ENCODE measurements at places on chromosomes 1 and 21.

DNA sequence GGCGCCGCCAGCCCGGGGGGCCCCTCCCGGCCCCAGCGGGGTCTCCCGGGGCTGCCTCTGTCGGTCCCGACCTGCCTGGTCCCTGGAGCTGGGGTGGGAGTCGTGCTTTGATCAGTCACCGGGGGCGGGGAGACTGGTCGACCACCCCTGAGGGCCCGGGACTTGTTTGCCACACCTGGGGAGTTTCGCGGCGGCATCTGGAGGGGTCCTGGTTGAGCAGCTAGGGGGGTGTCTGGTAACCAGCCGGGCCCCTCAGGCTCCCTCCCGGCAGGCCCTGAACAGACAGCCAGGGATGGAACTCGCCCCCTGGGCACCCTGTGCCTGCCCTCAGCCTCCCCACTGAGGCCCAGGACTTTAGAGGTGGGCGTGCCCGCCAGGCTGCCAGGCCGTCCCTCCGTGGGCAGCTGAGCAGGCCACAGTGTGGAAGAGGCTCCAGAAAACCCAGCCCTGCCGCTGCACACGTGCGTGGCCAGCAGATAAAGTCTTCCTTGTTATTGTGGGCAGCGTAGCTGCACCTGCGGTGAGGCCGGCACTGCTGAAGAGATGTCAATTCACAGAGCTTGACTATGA is 13.3 kb upstream of the SAMD11 start:
- DNase-seq = no peak

- no peak for DNase-seq
Measured at GRCh38 chr1:52679048-52679447, 19.1 kb downstream of the COA7 start.

- no peak for DNase-seq
Measured at GRCh38 chr1:95006681-95007080, 66.1 kb downstream of the ALG14 start.

GRCh38 chr1:205315008-205315618 is 6.4 kb downstream of the NUAK2 start:
- no peak for DNase-seq

GRCh38 chr21:24941316-24942185 is 665.7 kb downstream of the MRPL39 start:
- no peak for DNase-seq

DNA sequence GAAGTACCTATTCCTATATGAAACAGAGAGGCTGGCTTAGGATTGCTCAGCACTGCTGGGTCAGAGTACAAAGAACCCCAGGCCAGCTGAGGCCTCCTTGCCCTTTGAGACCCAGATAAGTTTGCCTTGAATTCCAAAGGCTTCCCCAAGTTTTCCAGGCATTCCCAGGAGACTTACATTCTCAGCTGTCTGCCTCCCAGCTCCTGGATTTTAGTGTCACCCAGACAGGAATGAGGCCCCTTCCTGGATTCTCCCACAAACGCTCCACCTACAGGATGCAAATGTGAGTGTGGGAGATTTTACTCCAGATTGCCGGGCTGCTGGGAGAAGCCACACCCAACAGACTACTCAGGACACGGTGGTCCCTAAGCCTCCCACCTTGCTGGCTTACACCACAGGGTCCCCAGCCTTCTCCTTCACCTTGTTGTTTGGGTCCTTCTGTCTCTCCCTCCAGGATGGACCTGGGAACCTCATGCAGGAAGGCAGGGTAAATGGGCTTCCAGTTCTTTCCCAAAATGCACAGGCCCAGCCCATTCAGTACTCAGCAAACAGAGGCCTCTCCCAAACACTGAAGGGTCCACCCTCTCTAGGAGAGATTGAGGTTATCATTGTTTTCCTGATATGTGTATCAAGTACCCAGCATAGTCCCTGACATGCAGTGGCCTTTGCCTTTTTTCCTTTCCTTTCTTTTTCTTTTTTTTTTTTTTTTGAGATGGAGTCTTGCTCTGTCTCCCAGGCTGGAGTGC is 10.6 kb downstream of the RHBG start:
- no peak for DNase-seq

GRCh38 chr1:247905910-247906503 is 10.6 kb downstream of the OR2W3 start:
- no peak for DNase-seq

- DNase-seq = no peak
Measured at GRCh38 chr1:10751561-10752085, 44.8 kb downstream of the CASZ1 start.

DNA sequence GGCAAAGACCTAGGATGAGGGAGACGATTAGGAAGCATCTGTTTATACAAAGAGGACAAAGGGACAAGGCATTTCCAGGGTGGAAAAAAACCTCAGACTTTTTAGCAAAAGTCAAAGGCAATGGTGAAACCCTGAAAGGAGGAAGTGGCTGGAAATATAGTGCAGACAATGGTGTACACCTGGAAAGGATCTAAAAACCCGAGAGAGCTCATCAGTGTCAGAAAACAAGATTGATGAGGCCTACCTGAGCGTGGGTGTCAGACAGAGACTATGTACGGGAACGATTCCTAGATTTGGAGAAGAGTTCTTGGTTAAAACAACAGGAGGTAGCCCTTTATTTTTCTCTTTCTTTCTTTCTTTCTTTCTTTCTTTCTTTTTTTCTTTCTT is 68.8 kb upstream of the HUNK start:
- no peak for DNase-seq

- no peak for DNase-seq
Measured at GRCh38 chr1:9909234-9910046, 629 bp downstream of the CTNNBIP1 start.

DNA sequence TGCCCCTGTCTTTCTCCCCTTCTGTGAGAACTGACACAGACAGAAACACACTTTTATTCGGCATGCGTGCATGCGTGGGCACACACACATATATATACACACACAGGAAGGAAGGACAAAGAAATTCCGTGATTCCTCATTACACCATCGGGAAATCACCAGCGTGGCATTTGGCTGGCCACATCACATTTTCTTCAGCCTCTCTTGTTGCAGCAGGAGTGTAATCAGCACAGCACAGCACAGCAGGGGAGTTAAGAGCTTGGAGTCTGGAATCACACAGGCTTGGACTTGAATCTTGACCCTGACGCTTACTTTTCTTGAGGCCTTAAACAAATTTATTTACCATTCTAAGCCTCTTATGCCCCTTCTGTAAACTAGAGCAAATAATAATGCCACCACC is 45.3 kb upstream of the EPHA8 start:
- no peak for DNase-seq

DNA sequence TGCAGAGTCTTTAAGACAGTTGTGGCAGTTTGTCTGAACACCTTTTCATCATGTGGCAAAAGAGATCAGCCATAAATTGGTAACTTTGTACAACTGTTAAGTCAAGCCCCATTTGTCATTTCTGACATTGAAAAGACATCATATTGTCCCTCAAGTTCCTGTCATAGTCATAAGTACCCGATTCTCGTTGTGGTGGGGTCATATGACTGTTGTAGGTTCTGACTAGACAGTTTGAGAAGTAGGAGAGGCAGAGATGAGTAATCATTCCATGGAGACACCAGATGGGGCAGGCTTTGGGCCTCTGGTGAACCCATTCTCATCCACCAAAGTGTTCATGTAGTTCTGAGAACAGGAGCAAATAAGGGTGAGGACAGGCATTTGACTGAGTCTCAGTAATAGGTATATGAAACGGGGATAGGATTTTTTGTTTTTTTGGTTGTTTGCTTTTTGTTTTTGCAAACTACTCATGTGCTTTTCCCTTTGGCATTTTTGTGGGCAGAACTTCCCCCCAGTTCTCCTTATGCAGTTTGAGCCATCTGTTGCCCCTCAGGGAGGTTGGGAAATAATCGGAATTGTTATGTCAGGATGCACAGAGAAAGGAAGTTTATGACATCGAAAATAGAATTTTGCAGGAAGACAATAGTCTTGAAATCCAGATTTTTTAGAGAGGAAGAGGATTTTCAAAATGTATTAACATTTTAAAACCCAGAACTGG is 86.9 kb upstream of the KCNE2 start:
- DNase-seq = no peak

DNA sequence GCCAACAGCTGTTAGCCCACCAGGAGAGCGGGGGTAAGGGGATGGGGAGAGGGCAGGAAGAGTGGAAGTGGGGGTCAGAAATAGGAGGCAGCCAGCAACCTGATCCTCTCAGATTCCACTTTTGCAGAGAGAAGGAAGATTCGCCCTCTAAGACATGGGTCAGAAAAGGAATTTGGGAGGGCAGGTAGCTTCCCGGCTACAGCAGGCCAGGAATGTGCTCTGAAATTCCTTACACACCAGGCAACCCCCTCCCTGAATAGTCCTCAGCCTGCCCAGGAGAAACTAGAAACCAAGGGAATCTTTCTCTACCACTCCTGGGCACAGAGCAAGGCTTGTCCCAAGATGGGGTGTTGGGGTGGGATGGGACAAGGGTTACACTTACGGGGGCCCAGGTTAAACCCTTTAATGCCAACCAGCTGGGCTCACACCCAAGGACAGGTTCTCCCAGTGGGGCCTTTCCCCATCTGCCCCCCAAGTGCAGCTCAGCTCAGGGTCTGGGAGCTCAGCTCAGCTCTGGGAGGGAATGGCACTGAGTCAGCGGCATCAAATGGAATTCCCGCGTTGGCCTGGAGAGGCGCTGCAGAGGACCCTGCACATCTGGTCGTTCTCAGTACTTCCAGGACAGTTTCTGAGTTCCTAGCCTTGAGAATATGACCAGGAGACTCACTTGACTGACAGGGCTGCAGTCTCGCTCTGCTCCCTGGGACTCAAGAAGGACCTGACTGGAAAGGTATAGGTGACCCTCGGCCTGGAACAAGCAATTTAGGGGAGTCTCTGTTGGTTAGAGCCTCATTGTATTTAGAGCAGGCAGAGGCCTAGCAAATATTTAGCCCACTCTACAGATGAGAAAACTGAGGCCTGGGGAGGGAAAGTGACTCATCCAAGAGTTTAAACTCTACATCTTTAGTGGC is 761 bp downstream of the TNNT2 start:
- DNase-seq = no peak

DNA sequence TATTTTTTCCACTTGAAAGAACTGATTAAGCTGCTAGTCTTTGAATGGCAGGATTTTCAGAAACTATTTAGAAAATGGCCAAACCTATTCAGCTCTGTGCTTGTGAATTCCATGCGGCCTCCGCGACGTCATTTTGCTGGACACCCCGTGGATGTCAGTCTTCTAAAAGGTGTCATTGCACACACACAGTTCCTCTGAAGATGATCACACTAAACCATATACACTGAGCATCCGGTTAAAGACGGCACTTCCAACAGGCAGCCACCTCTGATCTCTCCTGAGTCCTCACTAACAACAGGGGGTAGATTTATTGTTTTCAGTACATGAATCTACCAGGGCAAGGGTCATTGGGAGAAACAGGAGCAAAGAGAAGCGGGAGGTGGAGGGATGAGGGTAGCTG is 9.1 kb downstream of the CFAP74 start:
- no peak for DNase-seq

DNA sequence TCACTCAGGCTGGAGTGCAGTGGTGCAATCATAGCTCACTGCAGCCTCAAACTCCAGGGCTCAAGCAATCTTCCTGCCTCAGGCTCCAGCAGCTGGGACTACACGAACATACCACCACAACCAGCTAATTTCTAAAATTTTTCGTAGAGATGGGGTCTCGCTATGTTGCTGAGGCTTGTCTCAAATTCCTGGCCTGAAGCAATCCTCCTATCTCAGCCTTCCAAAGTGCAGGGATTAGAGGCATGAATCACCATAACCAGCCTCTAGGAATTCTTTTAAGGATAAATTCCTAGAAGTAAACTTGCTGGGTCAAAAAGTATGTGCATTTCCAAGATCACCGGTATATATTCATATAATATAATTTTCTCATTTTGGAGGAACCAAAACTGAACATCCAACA is 17.6 kb upstream of the HUNK start:
- no peak for DNase-seq

GRCh38 chr21:36646645-36647044 is 52.3 kb upstream of the SIM2 start:
- DNase-seq = no peak

DNA sequence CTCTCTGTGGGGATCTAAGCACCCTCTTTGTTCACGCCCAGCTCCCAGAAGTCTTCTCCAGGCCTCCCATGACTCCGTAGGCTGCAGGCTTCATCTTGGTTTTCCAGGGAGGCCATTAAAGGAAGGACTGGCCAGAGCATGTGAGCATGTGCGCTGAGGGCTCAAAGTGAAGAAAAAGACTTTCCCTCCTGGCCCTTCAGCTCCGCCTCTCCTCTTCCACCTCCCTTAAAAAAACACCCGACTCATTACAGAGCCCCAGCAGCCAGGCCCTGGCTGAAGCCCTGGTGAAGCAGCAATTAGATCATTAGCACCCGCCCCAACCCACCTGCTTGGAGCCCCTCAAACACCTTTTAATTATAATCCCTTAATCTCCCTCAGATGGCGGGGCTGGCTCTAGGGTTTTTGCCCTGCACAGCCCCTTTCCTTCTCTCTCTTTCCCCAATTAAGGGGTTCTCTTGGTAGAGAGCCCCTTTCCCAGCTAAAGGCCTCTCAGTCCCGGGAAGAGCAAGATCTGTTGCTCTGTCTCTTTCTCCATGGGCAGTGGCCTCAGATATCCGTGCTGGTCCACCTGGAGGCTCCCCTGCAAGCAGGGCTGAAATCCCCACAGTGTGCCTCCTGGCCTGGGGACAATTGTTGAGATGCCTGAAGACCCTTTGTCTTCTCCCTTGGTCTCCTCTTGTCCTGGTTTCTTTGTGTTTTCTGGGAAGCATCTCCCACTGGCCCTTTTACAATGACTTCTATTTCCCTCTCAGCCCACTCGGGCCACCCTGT is 30.5 kb downstream of the RHBG start:
- no peak for DNase-seq

GRCh38 chr21:37974081-37974480 is 57.8 kb upstream of the KCNJ6 start:
- DNase-seq = no peak

DNA sequence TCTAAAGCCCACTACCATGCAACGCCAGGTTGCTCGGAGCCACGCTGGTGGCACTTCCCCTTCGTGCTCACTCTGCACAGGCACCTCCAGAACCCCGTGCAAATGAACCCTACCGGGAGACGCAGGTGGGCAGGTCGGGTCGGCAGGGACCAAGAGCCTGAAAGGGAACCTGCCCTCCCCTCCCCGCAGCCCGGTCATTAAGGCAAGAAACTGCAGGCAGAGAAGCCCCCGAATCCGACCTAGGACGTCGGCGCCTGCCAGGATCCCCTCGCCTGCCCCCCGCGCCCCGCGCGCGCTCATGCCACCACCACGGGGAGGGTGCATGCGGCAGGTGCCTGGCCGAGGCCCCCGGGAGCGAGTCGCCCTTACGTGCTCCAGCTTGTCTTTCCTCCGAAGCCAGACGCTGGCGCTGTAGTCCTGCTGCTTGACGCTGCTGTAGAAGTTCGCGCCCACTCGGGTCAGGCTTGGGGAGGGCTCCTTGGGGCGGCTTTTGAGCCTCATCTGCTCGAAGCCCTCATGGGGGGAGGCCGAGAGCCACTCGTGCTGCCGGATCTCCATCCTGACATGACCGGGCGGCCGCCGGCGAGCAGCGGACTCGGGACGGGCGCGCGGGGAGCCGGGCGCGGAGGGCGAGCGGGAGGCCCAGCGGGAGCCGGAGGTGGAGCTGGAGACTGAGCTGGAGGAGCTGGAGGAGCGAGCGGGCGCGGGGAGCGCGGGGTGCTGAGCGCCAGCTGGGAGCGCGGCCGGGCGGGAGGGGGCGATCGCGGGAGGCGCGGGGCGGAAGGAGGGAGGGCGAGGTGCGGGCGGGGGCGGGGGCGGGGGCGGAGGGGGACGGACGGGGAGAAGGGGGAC is 552 bp downstream of the PLD5 start:
- peak; percentile 5 for DNase-seq

Data from hypothalamus (tissue), 51 donors.